ENCODE measurements at places on chromosomes 7 and 10.
A peak's percentile ranks its signal among the peaks of the same experiment; 100 is the strongest.

DNA sequence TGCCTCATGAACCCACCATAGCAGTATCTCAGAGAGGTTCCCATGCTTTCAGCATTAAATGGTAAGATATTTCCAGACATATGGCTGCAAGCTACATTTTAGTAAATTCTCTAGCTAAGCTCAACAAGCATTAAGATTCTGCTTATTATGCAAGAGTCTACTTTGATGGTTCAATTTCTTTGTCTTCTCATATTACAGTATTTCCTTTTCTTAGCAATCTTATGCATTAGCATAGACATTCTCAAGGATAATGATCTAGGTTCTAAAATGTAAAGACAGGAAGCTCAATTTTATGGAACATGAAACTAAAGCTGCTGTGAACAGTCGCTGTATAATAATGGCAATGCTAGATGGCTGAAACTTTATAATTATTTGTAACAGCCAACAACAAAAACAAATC, 39.2 kb downstream of the MEOX2 start:
- DNase-seq = no peak

DNA sequence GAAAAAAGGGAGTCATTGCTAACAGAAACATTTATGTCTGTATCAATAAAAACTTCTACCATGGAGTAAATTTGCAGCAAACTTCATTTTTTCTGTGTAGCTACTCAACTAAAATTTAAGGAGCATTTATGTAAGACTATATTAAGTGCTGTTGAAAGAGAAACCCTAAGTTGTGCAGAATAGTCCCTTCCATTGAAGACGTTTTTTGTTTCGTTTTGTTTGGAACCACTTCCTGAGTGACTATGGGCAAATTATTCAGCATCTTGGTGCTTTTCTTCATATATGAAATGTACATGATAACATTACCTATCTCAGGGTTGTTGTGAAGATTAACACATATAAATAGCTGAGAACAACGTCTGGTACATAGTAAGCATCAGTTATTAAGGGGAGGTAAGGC, 24.3 kb downstream of the SEM1 start:
- DNase-seq = no peak

GRCh38 chr7:18370633-18371032, 124.9 kb upstream of the HDAC9 start:
- no peak for DNase-seq

DNA sequence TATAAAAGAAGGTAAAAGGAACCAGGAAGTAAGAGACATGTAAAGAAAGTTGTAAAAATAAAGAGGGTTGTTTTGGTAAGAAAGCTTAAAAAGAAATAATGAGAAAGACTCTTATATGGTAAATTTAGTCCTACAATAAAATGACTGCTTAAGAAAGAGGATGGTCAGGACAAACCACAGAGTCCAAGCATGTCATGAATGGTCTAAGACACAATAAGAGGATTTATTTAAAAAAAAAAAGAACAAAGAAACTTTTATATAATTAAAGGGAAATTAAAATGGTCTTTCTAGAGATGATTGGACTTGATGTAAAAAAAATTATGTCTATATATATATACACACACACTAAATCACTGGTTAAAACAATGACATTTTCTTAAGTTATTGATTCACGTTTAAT, 18.2 kb downstream of the ATAD1 start:
- DNase-seq = no peak

DNA sequence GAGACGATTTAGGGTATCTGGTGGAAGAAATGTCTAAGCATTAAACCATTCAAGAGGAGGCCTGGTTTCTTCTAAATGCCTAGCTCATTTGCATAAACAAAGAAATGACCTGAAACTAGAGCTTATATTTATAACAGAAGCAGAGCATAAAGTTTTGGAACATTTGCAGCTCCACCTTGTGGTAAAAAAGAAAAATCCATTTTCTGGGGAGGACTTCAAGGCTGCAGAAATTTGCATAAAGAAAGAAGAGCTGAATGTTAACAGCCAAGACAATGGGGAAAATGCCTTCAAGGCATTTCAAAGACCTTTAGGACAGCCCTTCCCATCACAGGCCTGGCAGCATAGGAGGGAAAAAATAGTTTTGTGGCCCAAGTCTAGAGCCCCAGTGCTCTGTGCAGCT, 362.0 kb downstream of the ZNF248 start:
- DNase-seq = no peak

DNA sequence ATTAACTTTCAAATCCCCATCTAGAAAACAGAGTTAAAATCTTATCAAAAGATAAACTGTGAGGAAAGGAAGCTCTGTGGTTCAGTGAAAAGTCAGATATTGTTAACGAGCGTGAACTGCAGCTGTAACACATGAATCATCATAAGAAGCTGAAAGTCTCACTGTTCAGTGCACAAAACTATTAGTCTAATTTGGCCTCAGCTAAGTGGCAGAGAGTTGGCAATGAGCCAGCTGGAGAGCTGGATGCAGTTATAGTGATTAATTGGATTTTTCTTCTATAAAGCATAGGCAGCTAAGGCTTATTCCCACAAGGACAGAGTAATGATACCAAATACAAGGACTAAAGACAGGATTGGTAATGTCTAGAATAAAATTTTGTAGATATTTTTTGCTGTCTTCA, 101.1 kb upstream of the ABCB5 start:
- DNase-seq = no peak

GRCh38 chr10:58412502-58412961, 27.3 kb downstream of the TFAM start:
- no peak for DNase-seq

GRCh38 chr7:2209146-2209960, 23.4 kb downstream of the MAD1L1 start:
- peak; percentile 29 for DNase-seq

DNA sequence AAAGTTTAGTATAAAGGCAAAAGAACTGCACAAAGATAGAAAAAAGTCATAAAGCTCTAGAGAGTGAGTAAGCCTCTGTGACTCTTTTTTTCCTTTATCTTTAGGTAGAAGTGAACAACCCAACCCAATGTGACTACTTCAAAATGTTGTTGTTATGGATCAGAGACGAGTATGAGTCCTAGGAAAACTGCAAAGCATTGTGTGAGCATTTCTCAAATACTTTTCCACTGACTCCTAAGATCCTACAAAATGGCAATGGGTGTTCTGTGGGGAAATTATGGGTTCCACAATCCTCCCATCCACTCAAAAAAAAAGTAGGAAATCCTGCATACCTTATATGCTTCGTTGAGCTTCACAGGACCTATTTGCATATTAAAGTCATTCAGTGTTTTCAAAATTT, 177.1 kb downstream of the DGKI start:
- DNase-seq = no peak

- DNase-seq = no peak
These were observed 36.1 kb upstream of the CHST15 start for GRCh38 chr10:124129471-124129870.

DNA sequence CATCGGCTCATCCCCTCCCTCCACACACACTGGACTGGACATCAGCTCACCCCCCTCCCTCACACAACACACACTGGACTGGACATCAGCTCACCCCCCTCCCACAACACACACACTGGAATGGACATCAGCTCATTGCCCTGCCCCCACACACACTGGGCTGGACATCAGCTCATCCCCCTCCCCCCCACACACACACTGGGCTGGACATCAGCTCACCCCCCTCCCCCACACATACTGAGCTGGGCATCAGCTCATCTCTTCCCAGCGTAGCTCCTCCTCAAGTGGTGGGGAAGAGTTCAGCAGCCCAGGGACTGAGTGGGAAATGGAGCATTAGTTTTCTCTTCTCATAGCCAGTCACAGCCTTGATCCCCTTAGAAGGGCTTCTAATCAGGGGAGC, 58.1 kb upstream of the WDR11 start:
- no peak for DNase-seq

GRCh38 chr10:25938405-25938804, 4.4 kb downstream of the MYO3A start:
- no peak for DNase-seq
